ENCODE measurements at places on chromosomes 7 and 10.

GRCh38 chr10:23534326-23534725 lies 95.5 kb downstream of the OTUD1 start:
- DNase-seq = no peak

DNA sequence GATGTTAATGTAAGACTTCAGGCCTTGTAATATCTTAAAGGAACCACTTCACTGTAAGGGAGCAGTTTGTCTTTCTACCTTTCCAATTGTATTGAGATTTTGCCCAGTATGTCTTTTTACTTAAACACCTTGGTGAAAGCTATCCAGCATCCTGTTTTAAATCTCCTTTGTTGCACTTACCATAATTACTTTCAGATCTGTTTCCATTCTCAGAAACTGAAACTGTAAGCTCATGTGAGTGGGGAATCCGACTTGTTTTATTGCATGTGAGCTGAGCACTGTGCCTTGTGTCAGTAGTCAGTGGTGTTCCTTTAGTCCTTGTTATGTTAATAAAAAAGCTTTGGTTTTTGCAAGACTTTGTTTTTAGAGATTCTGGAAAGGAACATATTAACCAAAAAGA lies 42.2 kb downstream of the BMPR1A start:
- DNase-seq = peak; percentile 43

- peak; percentile 1 for DNase-seq
Observed at GRCh38 chr7:158109364-158110033, 478.1 kb downstream of the PTPRN2 start.

DNA sequence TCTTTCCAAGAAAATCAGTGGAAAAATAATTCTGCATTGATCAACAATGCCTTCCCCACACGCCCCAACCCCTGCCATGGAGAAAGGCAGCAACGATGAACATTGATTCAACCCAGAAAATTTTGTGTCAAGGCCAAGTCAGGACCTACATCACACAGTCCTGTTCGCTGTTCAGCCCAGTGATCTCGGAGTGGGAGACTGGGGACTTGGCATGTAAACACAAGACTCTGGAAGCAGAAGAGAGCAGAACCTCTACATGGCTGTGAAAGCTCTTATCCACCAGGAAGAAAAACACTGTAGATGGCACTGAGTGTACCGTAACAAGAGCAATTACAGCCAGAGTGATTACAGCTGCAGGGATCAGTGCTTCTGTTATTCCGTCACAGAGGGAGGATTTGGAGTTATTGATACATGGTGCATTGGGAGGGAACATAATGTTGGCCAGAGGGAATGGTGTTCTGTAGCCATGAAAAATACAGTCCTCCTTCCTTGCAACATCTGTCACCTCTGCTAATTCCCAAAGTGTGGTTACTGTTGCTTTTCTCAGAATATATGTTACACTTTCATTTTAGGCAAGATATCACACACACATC lies 136.6 kb downstream of the IQUB start:
- DNase-seq = no peak

- DNase-seq = no peak
Observed at GRCh38 chr7:143040209-143040715, 11.9 kb upstream of the OR6V1 start.
